Activated T-helper 1 cell treated with anti-CD3 and anti-CD28 coated beads, Interleukin-2, amount 50 U/mL, for 16 hours (primary cell): ENCODE measurements at places on chromosomes 13 and 19.

GRCh38 chr13:72760189-72760588, 21.5 kb downstream of the DIS3 start:
- no peak for DNase-seq

- DNase-seq = no peak
Measured at GRCh38 chr19:3183721-3184641, 1.7 kb upstream of the NCLN start.

GRCh38 chr13:94761407-94761806, 49.1 kb upstream of the SOX21 start:
- no peak for DNase-seq

GRCh38 chr19:48746738-48747575, at the start of gene IZUMO1:
TSS of gene IZUMO1 (minus strand) at chr19:48746909. CDS start at chr19:48745859, 1,050 bp downstream.
- DNase-seq = no peak

- no peak for DNase-seq
Measured at GRCh38 chr13:33109801-33110200, 93.6 kb downstream of the KL start.

GRCh38 chr19:58374200-58374599, 6.6 kb downstream of the ZNF837 start:
- no peak for DNase-seq

DNA sequence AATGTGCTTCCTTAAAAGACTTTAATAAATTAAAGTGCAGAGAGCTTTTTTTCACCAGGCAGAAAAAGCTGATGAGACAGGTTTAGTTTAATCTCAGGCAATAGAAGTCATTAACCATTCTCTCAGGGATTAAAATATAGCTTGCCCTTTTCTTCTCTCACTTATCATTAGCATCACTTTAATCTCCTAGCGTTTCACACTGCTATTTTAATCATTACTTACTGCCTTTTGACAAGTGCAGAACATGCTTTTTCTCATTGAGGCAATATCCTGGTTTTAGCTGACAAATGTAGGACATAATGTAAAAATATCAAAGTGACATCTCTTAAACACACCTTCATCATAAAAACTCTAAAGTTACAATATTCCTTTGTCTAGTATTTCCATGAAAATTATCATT, 94.6 kb downstream of the DACH1 start:
- DNase-seq = no peak

DNA sequence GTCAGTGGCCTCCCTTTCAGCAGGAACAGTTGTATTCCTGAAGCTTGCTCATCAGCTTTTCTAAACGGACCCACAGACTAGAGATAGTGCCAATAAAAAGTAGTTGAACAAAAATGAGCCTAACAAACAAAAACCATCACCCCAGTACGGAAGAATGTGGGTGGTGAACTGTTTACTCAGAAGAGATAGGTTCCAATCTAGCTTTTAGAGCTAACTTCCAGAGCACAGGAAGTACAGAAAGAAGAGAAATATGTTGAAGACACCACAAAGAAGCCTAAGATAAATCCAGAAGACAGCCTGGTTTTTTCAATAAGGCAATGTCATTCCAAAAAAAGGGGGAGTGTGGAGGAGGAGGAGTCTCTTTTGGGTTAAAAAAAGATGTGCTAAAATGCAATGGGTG, 2.8 kb upstream of the LMO7 start:
- no peak for DNase-seq

GRCh38 chr19:46824890-46825730, 25.5 kb downstream of the AP2S1 start:
- no peak for DNase-seq

DNA sequence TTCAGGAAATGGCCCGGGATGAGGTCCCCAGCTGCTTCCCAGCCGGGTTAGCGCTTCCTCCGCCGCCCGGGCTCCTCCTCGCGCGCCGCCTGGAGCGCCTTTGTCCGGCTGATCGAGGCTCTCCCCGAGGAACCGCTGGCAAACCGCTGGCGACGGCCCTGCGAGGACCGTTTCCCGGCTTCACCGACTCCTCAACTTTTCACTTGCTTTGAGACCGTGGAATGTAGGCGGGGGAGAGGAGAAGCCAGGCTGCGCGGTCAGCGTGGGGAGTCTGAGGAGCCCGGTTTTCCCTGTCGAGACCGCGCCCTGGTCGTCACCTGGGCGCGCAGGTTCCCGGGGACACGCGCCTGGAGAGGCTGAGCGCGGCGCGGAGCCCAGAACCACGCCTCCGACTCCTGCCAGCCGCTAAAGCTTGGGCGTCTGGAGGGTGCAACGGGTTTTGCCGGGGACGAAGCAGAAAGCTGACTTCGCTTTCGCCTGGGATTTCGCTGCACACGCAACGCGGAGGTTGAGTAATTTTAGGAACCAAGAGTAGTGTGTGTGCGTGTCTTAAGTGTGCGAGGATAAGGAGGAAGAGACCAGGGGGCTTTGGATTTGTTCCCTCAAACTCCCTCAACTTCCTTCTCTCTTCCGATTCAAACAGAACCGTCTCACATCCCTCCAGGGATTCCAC, 7.3 kb upstream of the DGKH start:
- no peak for DNase-seq

- DNase-seq = no peak
Measured at GRCh38 chr13:35927567-35928021, 203.6 kb downstream of the DCLK1 start.

DNA sequence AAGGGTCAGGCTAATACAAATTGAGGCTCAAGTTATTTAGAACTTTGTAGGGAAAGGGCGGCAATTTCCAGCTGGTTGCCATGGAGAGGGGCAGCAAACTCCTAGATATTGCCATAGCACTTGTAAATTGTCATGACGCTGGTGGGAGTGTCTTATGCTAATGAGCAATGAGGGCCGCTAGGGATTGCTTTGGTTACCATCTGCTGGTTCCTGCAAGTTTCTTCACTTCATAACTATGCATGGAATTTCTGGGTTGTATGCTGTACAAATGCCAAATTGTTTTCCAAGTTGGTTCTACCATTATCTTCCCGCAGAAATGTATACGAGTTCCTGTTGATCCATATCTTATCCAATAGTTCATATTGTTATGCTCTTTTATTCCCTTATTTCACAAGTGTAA, 1339.4 kb downstream of the EFNB2 start:
- DNase-seq = no peak

GRCh38 chr19:39423258-39424086, 11.0 kb downstream of the PLEKHG2 start:
- no peak for DNase-seq

DNA sequence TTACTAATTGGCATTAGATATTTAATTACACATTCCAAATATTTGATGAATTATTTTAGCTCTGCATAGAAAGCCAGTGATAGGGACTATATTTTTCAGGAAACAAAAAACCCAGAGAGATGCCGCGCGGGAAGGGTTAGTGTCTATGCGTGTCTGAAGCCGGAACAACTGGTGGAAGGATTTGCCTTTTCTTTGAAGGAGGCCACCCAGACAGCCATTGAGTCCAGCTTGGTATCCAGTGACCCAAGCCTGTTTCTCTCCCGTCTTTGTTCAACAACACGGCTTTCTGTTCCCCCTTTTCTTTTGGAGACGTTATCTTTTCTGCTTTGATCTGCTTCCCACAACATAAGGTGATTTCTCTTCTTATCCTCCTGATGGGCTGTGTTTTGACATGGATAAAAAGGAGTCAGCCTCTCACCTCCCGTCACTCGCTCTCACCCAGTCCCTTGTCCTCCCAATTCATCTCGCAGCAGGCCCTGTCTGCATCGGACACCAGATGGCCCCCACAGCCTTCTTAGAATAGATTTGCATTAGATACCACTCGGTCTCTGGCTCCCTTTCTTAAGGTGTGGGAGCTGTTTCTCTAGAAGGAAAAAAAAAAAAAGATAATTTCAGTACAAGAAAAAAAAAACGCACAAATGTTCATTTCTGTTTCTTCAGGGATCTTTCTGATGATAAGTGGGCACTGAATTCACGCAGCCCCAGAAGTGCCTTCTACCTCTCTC, 361.8 kb downstream of the ZNF536 start:
- no peak for DNase-seq

DNA sequence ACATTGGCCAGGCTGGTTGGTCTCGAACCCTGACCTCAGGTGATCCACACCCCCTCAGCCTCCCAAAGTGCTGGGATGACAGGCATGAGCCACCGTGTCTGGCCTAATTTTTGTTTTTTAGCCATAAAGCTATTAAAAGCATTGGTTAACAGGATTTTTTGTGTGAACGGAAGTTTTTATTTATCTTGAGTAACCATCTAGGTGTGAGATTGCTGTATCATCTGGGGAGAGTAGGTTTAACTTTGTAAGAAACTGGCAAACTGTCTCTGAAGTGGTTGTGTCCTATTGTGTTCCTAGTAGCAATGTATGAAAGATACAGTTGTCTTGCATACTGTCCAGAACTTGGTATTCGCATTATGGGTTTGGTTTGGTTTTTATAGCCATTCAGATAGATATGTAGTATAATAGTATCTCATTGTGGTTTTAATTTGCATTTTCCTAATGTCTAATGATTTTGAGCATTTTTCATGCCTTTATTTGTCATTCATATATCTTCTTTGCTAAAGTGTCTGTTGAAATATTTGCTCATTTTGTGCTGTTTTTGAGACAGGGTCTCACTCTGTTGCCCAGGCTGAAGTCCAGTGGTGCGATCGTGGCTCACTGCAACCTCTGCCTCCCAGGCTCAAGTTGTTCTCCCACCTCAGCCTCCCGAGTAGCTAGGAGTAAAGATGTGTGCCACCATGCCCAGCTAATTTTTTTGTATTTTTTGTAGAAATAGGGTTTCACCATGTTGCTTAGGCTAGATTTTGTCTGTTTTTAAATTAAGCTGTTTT, 13.5 kb upstream of the PLEKHF1 start:
- DNase-seq = no peak

DNA sequence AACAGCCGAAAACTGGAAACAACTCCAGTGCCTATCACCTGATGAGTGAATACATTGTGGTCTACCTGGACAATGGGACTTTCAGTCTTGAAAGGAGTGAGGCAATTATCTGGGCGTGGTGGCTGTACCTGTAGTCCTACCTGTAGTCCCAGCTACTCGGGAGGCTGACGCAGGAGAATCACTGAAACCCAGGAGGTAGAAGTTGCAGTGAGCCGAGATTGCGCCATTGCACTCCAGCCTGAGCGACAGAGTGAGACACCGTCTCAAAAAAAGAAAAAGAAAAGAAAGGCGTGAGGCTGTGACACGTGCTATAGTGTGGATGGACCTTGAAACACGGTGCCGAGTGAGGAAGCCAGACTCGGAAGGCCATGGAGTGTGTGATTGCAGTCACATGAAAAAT, 4.1 kb upstream of the NTN5 start:
- no peak for DNase-seq

DNA sequence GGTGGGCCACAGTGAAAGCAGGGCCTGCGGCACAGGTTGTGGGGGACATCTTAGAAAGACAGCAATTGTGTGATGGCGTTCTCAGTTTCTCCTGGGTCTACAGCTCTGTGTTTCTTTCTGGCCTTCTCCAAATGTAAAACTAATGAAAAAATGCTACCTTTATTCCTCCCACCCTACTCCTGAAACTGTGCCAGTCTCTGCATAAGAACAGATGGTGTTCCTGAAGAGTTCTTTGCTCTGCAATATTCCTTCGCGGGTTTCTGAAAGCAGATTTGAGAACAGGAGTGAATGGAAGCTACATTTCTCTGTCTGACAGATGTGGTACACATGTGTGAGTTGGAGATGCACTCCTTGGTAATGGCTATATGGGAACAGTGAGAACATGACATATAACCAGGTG, 18.0 kb upstream of the LRCH1 start:
- no peak for DNase-seq
